ENCODE measurements at places on chromosomes 6 and 20. TPM values are rescaled to one million over a fixed set of nuclear protein-coding genes. Genes with fewer than 3 reads are reported as not detected.

- DNase-seq = no peak
Measured at GRCh38 chr6:149888659-149889058, 9.3 kb downstream of the RAET1E start.

DNA sequence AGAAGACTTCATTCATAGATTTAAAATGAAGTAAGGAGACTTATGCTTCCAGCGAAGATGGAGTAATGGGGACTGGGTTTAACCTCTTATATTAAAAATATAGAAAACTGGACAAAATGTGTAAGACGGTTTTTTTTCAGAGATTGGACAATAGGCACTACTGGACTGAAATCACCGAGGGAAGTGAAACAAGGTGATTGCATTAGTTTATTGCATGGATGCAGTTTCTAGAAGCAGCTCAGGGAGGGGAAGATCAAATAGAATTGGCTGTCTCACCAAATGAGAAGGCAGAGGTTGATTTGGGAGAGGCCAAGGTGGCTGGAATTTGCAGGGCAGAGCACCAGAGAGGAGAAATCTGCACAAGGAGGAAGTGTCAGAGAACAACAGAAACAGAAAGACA lies 162.6 kb downstream of the DNAH8 start:
- DNase-seq = no peak

- peak; percentile 16 for DNase-seq
Measured at GRCh38 chr20:16922834-16923233, 174.7 kb downstream of the OTOR start.

DNA sequence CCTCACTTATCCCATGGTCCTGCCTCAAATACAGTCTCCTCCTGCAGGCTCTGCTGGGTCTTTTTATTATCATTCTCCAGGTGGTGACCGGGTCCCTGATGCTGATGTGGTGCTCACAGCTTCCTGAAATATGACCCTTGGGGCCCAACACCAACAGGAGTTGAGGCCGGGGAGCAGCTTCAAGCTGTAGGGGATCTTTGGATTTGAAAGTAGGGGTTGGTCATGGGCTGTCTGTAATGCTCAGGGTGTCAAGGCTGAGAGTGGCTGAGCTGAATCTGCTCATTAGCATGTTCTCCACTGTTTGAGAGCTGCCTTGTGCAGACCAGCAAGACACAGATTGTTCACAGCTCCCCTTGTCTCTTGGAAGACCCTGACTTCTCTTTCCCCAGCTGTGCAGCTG lies 35.5 kb downstream of the HLA-F start:
- no peak for DNase-seq

GRCh38 chr20:23079016-23079351 lies 7.1 kb downstream of the CD93 start:
- no peak for DNase-seq

Gene PSMB9
- 5.8 TPM for polyA plus RNA-seq

DNA sequence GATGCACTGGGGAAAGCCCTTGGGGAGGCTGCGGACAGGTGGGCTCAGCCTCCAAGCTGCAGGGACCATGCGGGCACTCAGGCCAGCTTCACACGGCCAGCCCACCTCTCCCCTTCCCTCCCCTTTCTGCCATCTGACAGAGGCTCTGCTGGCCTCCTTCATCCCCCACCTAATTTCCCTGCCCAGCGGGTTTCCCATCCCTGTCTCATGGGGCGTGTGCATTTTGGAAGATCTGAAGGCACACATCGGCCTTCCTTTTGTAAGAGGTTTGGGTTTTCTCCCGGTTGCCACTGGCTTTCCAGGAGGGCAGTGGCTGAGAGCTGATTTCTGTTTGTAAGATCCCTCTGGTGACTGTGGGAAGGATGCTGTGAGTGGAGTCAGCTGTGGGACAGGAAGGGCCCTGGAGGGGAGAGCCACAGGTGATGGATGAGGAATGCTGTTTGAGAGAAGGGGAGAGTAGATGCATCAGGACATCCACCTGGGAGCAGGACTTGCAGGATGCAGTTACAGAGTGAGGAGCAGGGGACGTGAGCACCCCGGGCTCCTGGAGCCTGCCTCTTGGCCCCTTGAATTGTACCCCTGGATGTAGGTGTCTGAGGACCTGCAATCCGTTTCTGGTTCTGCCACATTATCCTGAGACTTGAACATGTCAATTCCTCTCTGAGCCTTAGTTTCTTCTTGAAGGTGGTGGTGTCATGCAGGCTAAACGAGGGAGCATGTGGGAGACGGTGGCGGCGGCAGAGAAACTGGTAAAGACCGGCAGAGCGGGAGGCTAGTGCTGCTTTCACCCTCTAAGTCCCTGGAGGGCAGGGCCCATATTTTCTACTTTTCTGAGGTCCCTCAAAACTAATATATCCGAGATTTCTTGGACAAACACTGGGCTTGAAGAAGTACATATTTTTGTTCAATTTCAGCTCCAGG lies 5.9 kb upstream of the TUBB1 start:
- no peak for DNase-seq

Gene FAM83C
- polyA plus RNA-seq = 0.03 TPM

DNA sequence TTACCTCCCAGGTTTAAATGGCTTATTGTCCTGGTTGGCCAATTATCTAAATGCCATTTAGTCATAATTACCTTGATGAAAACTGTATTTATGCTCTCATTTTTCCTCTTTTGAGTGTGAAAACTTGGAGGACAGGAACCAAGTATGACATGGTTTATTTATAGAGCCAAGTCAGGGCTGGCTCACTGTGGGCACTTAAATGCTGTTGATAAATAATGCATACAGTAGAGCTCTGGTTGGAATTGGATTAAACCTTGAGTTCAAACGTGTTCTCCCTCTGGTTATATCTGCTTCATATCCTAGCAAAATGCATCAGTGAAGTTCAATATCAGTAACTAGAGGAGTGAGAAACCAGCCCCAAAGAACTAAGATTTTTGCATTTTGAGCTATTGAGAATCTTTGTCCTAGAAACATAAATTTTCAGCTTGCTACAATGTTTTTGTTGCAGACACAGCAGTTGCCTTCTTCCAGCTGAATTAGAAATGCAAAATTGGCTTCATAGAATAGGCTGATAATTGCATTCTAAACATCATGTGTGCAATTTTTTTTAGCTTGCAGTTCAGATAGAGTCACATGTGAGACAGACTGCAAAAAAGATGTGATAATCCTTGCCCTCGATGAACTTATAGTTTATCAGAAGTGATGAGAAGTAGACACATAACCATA lies 255.8 kb downstream of the BTBD3 start:
- DNase-seq = no peak

DNA sequence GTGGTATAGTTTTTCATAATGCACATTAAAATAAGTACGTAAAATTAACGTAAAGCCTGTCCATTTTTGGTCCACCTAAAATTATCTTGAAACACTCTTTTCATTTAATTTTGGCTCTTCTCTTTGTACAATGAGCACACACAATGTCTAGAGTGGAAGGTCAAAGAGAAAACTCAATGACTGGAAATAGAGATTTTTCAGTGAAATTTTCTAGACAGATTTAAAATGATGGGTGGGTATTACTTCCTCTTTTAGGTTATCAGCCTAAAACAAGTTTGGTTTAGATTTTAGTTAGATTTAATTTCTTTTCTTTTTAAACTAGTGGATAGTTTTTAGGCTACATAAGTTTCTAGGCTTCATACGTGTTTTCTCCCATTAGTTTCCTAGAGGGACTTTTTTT lies 24.9 kb downstream of the DSE start:
- DNase-seq = no peak

- DNase-seq = no peak
Measured at GRCh38 chr20:18094191-18094590, 36.5 kb upstream of the OVOL2 start.

Gene TRAPPC3L
- polyA plus RNA-seq = 0.39 TPM

Gene TFAP2B
- 12.2 TPM for polyA plus RNA-seq

Gene PRL
- 0.06 TPM for polyA plus RNA-seq

- no peak for DNase-seq
Measured at GRCh38 chr6:53216301-53216700, 67.7 kb upstream of the GCM1 start.

- DNase-seq = no peak
Measured at GRCh38 chr6:170172825-170173256, 118.0 kb downstream of the DLL1 start.
